Cortex of kidney (tissue), 1 donor: ENCODE measurements at places on chromosomes 4 and X.

DNA sequence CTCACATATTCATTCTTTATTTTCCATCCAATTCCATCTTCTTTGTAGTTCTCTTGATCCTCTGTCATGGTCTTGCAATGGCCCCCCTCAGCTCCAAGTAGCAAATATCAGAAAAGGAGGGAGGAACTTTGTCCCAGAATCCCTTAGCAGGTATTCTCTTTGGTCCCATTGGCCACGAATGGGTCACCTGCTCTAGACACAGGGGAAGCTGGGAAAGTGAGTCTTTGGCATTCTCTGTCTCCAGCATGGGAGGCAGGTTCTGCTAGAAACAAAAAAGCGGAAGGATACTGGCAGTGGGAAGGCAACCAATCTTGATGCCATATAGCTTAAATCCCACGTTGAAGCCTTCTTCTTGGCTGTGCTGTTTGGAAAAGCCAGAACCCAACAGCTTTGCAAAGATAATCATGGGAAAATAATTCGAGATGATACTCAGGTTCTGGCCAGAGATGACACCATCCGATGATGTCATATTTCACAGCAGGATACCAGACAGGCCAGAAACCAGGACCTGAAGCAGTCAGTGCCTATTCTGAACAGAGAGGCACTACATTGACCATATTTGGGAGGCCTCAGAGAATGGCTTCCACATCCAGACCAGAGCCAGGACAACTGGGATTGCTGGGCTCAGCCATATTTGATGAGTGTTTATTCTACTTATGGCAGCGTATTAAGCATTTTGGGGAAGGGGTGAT lies 110.4 kb upstream of the ATXN3L start:
- DNase-seq, result no peak

GRCh38 chrX:311156-312129 lies 7.2 kb downstream of the GTPBP6 start:
- no peak for DNase-seq

GRCh38 chrX:148984238-148984637 lies 483.8 kb downstream of the AFF2 start:
- DNase-seq, result no peak

- no peak for DNase-seq
Measured at GRCh38 chr4:128291096-128291495, 3.5 kb upstream of the PGRMC2 start.

- DNase-seq, result no peak
Measured at GRCh38 chrX:109632906-109633504, 8.0 kb upstream of the KCNE5 start.

GRCh38 chrX:107506596-107507031 lies 57.2 kb downstream of the FRMPD3 start:
- no peak for DNase-seq

DNA sequence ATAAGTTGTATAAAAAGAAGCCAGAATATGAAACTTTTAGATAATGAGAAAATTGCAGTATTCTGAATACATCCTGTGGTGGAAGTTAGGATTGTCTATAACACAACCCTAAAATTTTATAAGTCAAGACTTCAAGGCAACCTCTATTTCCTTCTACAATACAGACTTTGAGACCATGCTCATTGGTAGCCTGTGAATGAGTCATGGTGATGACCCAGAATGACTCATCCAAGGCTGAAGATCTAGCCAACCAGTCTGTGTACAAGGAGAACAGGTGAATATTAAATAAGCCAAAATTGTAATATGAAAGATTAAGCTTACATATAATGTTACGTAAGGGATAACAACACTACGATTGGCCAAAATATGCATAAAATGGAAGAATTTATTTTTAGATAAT lies 475.9 kb upstream of the GALNT7 start:
- DNase-seq, result no peak

DNA sequence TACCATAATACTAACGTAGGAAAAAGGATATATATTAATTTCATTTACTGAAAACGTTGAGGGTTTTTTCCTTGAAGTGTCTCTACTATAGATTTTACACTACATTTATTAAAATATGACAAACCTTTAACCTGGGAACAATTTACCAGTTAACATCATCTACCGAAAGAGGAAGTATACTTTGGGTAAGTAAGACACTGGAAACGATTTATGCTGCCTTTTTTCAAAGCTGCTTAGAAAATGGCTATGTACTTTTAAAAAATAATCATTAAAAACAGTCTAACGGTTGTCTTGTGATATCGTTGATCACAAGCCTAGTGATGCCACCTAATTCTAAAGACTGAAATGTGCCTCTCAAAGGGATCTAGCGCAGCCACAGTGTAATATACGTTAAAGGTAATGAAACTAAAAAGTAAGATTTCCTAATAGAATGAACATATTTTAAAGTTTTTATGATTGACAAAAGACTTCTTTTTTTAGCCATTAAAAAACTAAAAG lies 50.4 kb downstream of the STX18 start:
- DNase-seq, result no peak

GRCh38 chrX:40936827-40937226 lies 148.4 kb upstream of the USP9X start:
- no peak for DNase-seq

- DNase-seq, result no peak
Measured at GRCh38 chrX:107025545-107025944, 25.5 kb upstream of the MORC4 start.

GRCh38 chr4:52572936-52573485 lies 86.1 kb downstream of the USP46 start:
- no peak for DNase-seq

- no peak for DNase-seq
Measured at GRCh38 chr4:3037957-3038461, 36.3 kb downstream of the HTT-AS start.

DNA sequence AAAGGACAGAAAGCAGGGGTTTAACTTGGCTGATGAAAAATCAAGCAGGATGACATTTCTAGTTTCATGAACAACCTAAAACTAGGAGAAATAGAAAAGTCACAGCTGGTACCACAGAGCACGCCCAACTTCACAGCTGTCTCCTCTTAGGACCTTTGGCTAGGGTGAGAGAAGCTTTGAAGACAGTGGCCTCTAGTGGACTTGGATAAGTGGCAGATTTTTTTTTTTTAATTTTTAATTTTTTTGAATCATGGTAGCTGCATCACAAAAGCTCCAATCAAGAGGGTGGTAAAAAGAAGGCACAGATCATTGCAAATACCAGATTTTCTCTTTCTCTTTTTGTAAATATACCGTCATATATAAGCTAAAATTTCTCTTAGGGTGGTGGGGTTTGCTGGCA lies 20.2 kb upstream of the MAP3K15 start:
- DNase-seq, result no peak

- DNase-seq, result no peak
Measured at GRCh38 chr4:8776366-8776765, 95.3 kb downstream of the HMX1 start.

DNA sequence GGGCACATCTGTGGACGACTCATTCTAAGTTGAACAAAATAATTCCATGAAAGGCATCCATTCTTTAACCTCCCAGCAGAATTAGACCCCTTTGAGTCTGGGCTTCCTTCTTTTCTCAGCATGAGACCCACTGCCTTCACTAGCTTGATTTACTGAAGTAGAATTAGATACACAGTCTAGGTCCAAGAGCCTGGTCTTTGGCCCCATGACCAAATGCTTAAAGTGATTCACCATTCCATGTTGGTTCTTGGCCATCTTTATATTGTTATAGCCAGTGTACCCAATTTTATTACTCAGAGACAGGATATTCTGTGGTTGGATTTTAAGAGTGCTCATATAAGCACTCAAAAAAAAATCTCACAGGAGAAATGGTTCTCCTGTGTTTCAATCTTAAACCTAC lies 155.3 kb upstream of the GPC4 start:
- DNase-seq, result no peak

DNA sequence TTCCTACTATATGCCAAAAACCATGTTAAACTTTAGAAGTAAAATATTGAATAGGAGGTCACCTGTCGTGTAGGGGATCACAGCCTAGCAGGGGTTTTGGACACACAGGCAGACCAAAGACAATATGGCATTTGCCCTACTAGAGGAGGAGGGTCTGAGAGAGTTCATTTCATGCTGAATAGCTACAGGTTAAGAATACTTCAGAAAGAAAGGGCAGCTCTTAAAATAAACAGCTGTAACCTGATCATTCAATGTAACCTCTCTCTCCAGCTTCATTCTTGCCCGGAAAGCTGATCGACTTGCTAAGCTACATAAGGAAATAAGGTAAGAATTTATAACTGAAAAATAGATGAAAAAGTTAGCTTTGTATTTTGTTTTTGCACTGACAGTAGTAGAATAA lies 79.9 kb downstream of the MAOA start:
- no peak for DNase-seq

DNA sequence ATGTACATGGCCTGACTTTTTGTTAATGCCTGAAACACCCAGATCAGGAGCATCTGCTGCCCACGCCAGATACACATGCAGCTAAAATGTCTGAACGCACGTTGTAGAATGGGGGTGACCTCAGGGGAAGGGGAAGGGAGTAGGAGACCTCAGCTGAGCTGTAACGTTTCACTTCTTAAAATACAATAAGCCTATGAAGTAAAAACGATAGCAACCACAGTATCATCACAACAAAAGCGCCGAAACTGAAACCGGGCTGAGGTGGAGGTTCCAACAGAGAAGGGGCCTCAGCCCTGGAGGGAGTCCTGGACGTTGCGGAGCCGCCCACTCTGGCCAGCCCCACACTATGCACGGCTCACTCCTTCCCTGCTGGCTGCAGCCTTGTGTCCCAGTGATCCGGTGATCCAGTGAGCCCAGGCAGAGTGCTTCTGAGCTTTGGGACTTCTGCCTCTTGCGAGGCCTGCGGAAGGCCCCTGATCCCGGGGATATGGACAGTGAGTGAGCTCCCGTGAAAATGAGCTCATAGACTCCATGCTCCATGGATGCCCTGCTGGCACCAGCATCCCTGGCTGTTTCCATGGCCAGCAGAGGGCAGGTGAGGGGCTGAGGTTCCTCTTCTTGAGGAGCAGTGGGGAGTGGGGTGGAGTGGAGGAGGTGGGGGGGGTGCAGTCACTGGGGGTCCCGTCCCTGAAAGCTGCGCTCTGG lies 52.0 kb downstream of the HMX1 start:
- no peak for DNase-seq

GRCh38 chr4:139227729-139228404 lies 50.8 kb upstream of the ELF2 start:
- DNase-seq, result no peak
